ENCODE measurements at places on chromosomes 7 and 10. TPM values are rescaled to one million over a fixed set of nuclear protein-coding genes. Genes with fewer than 3 reads are reported as not detected.

Gene EBLN1
- not detected for total RNA-seq

- DNase-seq: no peak
These were observed 137.9 kb downstream of the GLI3 start for GRCh38 chr7:42099066-42099465.

DNA sequence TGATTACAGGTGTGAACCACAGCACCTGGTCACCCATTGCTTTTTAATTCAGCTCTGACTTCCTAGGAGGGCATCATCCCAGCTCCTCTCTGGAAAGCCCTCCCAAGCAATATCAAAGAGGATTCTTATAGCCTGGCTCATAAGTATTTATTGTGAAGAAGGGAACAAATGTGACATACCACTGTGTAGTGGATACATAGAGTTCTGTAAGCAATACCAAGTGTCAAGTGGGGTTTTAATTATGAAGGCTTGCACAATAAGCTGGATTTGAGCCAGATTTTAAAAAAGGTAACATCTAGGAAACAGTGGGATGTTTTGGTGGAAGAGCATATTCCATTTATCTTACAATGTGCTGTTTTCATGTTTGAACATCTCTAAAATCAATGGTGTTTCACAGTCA lies 19.0 kb upstream of the PRTFDC1 start:
- no peak for DNase-seq

DNA sequence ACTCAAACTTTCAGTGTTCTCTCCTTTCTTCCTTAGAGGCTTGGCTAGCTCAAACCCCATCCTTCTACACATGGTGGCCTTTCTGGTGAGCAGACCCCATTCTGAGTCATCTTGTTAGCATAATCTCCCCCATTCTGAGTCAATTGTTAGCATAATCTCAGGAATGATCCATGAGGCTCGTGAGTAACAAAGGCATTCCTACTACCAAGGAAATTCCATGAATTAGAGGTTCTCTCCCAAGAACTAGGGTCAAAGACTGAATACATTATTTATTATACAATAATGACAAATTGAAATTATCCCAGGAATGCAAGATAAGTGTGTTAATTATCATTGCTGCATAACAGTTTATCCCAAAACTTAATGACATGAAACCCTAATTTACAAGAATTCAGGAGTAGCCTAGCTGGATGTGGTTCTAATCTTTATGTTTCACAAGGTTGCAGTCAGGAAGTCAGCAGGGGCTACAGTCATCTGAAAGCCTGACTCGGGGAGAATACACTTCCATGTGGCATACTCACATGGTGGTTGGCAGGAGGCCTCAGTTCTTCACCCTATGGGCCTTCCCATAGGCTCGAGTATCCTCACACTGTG lies 100.2 kb downstream of the MMRN2 start:
- DNase-seq: no peak

- peak; percentile 39 for DNase-seq
These were observed 86.7 kb downstream of the MDFIC start for GRCh38 chr7:115008465-115009114.

Gene PDE6C
- not detected for total RNA-seq

Gene HTRA1
- 28.9 TPM for total RNA-seq

DNA sequence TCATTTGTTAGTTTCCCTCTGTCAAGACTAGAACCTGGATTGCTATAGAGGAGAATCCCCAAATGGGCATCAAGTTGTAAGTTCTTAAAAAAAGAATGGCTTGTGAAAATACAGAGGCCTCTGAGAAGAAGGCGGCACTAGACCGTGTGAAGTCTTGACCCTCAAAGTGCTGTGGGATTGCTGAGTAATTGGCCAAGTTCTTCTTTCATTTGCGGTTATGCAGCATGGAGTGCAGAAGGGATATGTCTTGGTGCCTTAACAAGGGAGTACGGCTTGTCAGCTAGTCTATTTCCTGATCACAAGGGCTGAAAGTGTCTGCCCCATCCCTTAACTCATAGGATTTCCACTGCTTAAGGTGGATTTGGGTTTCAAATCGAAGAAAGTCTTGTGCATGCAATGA lies 81.2 kb downstream of the MKX start:
- DNase-seq: no peak

DNA sequence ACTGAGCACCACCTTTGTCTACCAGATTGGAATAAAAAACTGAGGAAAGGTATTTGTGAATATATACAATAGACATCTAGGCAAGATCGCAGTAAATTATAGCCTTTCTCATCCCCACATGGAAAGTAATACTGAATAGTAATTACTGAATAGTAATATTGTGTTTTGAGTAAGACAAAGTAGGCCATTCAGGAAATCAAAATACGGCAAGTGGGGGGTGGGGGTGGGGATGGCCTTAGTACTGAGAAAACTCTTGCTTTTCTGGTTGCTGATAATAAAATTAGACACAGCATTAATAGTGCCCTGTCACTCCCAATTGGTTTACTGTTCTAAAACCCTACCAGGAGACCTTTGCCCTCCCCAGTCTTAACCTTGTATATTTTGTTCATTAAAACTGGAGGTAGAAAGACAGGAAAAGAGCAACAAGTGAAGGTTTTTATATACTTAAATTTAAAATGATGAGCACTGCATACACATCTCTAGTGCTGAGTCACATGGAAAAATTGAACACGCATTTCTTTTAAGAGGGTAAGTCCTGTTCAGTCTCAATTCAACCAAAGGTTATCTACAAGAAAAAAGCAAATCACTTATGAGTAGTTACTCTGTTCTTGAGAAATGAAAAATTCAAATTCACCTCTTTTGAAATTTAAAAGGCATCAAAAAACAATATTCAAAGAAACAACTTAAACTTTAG lies 65.6 kb downstream of the IGF2BP3 start:
- DNase-seq: no peak

DNA sequence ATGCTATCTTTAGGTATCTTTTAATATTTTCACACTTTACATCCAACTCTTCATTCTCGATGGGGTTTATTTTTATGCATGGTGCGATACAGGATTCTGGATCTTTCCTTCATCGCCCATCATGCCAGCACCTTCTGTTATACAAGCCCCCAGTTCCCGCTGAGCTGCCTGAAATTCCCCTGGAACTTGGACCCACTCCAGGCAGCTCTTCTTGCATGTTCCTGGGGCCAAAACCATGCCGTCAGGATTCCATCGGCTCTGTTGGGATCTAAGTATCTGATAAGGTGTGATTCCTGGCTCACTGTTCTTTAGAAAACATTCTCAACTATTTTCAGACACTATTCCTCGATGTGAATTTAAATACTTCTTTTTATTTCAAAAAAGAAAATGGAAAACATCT lies 40.5 kb upstream of the PPP2R2D start:
- DNase-seq: no peak

GRCh38 chr10:98460837-98461499 lies 14.2 kb upstream of the HPS1 start:
- no peak for DNase-seq

Gene PNLIP
- not detected for total RNA-seq

DNA sequence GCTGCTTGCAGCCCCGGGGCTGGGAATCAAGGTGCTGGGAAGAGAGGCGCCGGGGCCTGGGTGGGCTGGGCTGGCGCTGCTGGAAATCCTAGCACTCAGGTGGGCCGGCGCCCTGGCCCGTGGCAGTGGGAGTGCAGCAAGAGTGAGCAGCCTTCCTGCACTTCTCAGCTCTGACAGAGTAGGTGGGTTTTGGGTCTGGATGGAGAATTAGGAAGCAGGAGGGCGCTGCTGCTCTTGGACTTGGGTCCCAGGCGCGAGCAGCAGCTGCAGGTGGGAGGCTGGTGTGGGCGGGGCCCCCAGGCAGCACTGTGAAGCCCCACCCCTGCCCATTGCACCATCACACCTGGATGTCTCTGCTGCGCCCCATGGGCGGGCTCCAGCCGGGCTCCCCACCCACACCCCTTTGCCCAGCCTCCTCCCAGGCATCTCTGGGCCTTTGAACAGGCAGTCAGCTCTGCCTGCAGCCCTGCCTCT lies 6.0 kb downstream of the BRI3 start:
- peak; percentile 91 for DNase-seq

DNA sequence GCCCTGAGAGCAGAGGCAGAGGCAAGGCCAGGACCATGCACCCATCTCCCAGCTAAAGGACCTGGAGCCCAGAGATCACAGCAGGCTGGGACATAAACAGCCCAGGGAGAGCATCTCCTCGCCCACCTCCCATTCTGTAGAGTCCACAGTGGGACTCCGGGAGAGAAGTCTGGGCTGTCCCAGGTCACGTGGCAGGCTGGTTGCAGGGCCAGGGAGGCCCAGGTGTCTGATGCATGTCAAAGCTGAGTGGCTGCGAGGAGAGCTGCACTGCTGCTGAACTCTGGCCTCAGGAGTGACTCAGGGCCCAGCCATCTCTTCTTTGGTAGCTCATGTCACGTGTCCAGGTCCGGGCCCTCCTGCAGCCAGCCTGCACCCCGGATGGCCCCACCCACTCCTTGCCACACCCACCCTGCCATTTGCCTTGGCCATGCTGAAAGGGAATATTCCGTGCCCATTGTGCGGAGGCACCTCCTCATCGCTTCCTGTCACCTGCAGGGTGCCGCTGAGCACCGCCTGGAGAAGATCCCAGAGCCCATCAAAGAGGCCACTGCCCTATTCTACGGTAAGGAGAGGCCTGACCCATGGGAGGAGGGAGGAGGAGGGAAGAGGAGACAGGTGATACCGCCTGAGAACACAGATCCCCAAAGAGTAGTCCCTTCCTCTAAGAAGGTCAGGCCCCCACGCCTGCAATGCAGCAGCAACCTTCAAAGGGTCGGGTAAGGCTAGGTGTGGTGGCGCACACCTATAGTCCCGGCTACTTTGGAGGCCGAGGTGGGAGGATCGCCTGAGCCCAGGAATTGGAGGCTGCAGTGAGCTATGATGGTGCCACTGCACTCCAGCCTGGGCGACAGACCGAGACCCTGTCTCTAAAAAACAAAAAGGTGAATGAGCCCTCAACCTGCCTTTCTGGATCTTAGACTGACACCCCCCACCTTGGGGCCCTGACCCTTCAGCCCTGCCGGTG lies 12.6 kb upstream of the SH2B2 start:
- DNase-seq: peak; percentile 88

Gene GRID2IP
- 0.58 TPM for total RNA-seq

Measured in mucosa of descending colon (tissue), 3 donors.